Right lung (tissue), 10 donors: ENCODE measurements at places on chromosomes 12 and 14. TPM values are rescaled to one million over a fixed set of nuclear protein-coding genes. Genes with fewer than 3 reads are reported as not detected.

Gene TESPA1
- 1.0 TPM for polyA plus RNA-seq

Gene PTHLH
- polyA plus RNA-seq, result 2.2 TPM

Gene OTX2
- polyA plus RNA-seq, result not detected

Gene DHRS2
- 0.21 TPM for polyA plus RNA-seq

Gene CLEC2A
- polyA plus RNA-seq, result not detected

Gene SLC7A7
- 9.2 TPM for polyA plus RNA-seq

Gene ZNF605
- polyA plus RNA-seq, result 24.9 TPM

GRCh38 chr12:100956311-100956852 is 161.8 kb downstream of the ANO4 start:
- no peak for DNase-seq

- no peak for DNase-seq
Measured at GRCh38 chr14:62662811-62663455, 382.3 kb downstream of the KCNH5 start.

DNA sequence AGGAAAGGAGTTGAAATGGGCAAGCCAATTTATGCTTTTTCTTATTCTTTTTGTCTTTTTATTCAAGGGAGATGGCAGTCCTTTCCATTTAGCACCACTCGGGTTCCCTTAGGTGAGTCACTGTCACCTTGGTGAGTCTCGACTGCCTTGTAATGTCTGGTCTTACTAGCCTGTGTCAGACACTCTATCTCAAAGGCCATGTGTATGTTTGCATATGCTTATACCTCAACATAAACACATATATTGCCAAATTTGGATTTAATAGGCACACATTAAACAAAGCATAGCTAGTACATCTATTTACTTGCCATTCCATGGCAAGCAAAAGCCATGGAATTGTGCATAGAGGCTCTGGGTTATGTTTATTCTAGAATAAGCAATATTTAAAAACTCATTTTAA is 624.9 kb upstream of the FOXG1 start:
- no peak for DNase-seq

- DNase-seq, result no peak
Measured at GRCh38 chr14:80404413-80404812, 193.1 kb upstream of the DIO2 start.

DNA sequence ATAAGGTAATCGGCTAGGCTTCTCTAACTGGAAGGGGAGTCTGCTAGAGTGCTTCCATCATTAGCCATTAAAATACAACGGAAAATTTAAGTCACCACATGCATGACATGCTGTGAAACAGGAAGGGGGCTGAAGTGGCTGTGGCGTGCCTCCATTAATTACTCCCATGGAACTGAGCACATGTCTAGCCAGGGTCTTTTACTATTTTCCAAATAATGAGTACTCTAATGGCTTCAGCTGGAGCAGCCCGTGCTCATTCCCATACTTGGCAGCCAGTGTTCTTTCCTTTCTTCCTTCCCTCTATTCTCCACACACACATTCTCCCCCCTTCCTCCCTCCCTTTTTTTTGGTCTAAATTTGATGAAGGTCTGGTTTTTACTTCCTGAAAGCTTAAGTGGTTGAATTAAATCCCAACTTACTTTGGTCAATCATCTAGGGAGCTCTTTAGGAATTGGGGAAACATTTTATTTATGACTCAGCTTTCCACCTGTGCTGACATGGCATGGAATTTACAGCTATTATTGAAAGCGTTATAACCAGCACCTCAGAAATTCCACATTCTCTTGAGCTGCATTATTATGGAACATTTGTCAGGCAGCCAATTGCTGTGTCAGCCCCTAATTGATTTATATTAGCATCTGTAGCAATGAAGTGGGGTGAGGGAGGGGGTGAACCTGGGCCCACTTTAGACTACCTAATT is 72.3 kb downstream of the LRIG3 start:
- DNase-seq, result no peak

GRCh38 chr12:12719496-12719895 is 2.3 kb downstream of the CDKN1B start:
- DNase-seq, result no peak

GRCh38 chr14:60720962-60721325 is 3.2 kb downstream of the SIX4 start:
- DNase-seq, result no peak

DNA sequence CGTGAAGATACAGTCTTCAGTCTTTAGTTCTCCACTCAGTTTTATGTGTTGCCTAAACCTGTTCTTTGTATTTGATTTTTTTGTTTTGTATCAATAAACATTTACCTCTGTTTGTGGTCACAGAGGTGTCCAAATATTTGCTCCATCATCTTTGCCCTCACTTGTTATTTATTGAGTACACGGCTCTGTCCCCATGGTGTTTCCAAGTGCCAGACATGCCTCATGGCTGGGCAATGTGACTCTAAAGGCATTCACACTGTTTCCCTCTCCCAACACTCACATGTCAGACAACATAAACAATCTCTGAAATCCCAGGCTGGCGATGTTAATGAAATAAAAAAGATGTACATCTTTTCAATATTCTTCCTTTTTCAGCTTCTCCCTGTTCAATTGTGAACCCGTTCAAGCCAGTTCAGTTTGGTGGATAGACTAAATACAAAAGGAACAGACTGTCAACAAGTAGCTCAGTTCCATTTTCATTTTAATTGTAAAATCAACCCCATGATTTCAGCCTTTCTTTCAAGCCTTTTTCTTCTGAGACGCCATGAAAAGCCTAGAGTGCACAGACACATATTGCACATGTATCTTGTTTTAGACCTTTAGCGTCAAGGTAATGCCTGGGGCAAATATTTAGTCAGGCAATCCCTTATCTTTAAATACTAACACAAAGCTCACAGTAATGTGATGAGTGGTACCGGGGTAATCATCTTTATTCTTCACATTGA is 680.7 kb downstream of the GALC start:
- no peak for DNase-seq

- no peak for DNase-seq
Measured at GRCh38 chr14:66152302-66152701, 333.9 kb upstream of the CCDC196 start.

DNA sequence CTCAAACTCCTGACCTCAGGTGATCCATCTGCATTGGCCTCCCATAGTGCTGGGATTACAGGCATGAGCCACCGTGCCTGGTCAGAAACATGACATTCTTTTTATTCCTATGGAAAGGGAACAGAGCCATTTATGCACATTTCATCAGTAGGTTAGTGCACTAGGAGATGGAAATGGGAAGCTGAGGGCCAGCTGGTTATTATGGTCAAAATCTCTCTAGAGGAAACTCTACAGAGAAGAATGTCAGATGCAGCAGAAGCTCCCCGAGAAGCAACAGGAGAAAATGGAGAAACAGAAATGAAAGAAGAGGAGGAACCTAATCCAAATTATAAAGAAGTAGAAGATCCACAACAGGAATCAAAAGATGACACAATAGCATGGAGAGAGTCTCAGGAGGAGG is 2.7 kb downstream of the CFAP251 start:
- DNase-seq, result no peak

DNA sequence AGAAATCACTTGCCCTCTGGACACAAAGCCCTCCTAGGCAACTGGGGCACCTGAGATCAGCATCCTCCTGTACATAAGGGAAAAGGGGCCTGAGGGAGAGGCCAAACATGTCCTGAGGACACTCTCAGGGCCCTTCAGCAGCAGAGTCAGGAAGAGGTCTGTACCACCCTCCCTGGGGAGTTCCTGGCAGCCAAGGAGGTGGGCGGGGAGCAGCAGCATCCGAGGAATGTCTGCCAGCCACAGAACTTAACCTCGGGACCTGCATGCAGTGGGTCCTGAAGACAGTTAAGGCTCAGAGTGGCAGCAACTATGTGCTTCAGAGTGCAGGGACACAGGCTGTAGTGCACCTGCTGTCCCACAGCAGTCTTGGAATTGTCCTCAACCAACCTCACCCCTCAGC is 62.1 kb downstream of the SPTB start:
- DNase-seq, result no peak

DNA sequence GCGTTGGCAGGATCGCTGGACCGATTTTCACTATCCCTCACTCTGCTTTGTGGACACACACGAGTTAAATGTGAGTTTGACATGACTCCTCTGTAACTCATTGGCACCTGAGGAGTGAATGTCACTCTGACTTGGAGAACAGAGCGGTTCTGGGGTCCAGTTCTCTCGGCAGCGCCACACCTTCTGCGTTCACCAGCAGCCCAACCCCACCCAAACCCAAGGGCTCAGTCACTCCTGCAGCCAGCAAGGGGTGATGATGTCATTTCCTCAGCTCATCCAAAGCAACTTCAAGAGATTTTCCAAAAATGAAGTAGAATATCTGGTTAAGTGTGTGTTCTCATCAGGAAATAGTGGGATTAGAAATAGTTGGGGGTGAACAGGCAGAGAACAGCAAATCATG is 36.3 kb downstream of the ADGRD1 start:
- DNase-seq, result no peak

DNA sequence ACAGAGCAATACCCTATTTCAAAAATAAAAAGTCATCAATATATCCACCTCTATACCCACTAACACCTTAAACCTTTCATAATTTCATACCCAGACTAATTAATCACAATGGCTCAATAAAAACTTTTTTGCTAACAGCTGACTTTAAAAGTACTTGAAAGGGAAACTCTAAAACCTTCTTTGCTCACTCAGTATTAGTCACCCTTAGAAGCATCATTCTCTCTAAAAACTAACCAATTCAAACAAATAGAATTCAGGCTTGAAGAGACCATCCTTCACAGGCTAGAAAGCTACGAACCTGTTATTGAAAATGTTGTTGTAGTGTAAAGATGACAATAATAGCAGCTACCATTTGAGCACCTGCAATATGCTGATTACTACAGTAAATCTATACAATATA is 37.2 kb downstream of the HECTD1 start:
- DNase-seq, result no peak

GRCh38 chr14:67195279-67195678 is 6.0 kb downstream of the GARIN2 start:
- no peak for DNase-seq

DNA sequence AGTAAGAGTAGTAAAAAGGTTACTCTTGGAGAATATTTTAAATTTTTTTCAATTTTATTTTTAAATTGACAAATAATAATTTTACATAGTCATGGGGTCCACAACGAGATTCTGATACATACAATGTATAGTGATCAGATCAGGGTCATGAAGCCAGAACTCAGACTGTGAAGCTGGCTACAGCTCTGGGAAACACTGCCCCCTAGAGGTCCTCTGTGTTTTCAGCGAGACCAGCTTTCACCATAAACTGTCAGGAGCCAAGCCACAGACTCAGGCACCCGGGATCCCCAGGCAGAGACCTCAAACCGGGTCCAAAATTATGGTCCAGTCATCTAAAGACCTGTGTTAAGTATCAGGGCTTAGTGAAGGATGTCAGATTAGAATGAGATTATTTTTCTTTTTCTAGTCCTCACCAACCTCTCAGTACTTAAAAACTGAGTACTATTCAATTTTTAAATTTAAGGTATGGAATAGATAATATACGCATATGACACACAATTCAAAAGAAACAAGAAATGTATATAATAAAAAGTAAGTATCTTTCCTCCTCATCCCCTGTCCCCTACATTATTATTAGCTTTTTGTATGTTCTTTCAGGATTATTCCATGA is 397.1 kb downstream of the MDGA2 start:
- peak; percentile 6 for DNase-seq

DNA sequence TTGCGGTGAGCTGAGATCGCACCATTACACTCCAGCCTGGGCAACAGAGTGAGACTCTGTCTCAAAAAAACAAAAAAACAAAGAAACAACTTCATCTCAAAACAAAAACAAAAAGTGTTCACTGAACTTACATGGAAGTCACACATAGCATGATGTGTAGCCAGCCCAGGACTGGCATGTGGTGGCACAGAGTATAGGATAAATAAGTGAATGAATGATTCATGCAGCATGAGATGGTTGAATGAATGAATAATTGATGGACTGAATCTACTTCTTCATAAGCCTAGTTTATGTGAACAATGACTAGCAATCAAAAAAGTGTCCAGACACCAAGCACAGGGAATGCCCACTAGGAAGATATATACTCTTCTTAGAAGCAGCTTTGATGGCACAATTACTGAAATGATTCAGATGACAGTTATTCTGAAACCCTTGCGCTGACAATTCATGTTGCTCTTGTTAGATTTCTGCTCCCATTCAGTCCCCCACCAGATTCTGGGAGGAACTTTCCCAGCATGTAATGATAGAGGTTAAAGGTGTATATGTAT is 31.6 kb upstream of the SERPINA6 start:
- DNase-seq, result no peak

- DNase-seq, result no peak
Measured at GRCh38 chr12:3805077-3805476, 52.2 kb upstream of the CRACR2A start.

DNA sequence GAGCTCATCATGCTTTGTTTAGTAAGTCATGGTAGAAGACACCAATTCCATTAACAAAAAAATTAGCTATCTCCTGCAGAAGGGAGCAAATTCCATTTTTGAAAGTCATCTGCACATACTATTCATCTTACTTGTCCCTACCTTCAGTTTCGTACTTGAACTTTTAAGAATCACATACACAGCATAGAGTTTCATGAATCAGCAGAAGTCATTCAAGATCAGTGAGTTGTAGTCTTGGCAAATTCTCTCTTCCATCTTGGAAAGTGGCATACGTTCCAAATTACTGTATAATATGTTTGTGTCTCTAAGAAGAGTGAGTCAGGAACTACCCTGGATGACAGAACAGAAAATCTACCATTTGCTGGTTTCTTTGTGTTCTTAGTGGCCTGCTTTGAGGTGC is 14.1 kb downstream of the VRK1 start:
- DNase-seq, result no peak

DNA sequence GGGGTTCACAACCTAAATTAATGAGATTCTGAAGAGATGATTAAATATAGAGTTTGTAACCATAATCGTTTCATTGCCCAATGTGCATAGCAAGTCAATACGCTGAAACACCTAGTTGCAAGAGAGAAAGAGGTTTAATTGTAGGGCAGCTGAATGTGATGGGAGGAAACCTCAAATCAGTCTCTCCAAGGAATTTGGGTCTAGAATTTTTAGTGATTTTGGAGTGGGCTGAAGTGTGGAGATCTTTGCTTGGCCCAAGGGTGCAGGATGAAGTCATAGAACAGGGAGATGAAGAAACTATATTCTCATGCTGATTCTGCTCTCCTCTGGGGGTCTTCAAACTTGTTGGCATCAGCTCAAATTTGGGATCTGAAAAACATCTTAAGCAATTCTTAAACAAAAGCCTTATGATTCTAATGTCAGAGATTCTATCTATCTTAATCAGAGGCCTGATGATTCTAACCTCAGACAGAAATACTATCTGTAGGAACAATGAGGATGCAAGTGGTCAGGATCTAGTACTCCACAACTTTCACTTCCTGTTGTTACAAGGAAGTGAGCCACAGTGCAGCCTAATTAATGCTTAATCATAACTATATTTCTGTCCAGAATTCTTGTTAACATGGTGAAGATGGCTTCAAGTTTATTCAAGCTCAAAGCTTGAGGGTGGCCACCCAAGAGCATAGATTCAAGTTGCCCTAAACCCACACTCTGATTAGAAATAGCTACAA is 80.2 kb upstream of the FUT8 start:
- no peak for DNase-seq
